CD4-positive, alpha-beta T cell (primary cell): ENCODE measurements at places on chromosomes 16 and 17. TPM values are rescaled to one million over a fixed set of nuclear protein-coding genes. Genes with fewer than 3 reads are reported as not detected.

Gene SLC38A8
- not detected for total RNA-seq

Gene KRTAP1-1
- not detected for total RNA-seq

Gene HCRT
- total RNA-seq: not detected

Gene RNF157
- total RNA-seq: 21.1 TPM

- no peaks in the 10 kb centered on the region for H3K27me3 ChIP-seq
- DNase-seq: no peak
- peaks cover 18% of the 10 kb centered on the region for H3K4me1 ChIP-seq
- no peak overlapping the region for H3K4me3 ChIP-seq
Measured at GRCh38 chr16:15034266-15035162, 21.4 kb downstream of the NTAN1 start.

GRCh38 chr16:81004646-81005353, 1.9 kb downstream of the CMC2 start:
- peak overlapping the region; percentile 79 for H3K4me3 ChIP-seq
- H3K27ac ChIP-seq: no peak overlapping the region
- DNase-seq: no peak

DNA sequence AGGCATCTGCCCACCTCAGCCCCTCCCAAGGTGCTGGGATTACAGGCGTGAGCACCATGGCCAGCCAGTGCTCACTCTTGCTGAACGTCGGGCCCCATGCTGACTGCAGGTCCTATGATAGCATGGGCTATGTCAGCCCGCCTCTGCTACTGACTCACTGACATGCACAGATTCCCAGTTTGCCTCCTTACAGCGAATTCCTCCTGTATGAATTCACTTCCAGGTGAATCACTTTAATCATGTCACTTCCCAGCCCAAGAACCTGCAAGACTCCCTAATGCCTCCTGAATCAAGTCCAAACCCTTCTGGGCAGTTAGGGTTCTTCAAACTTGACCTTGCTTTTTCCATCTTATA, 16.1 kb upstream of the UBTF start:
- H3K36me3 ChIP-seq: no peaks in the 10 kb centered on the region
- peaks cover 7% of the 10 kb centered on the region for H3K4me1 ChIP-seq
- H3K27ac ChIP-seq: no peak overlapping the region
- H3K4me3 ChIP-seq: no peak overlapping the region

- no peaks in the 10 kb centered on the region for H3K27me3 ChIP-seq
- no peak overlapping the region for H3K4me3 ChIP-seq
- no peaks in the 10 kb centered on the region for H3K4me1 ChIP-seq
- H3K27ac ChIP-seq: no peak overlapping the region
Measured at GRCh38 chr16:9836118-9836736, 346.0 kb downstream of the GRIN2A start.

GRCh38 chr17:67270416-67270815, 25.4 kb upstream of the HELZ start:
- H3K4me1 ChIP-seq: no peaks in the 10 kb centered on the region
- no peak for DNase-seq
- H3K36me3 ChIP-seq: no peaks in the 10 kb centered on the region
- H3K4me3 ChIP-seq: no peak overlapping the region
- no peaks in the 10 kb centered on the region for H3K27me3 ChIP-seq
- H3K27ac ChIP-seq: no peak overlapping the region

DNA sequence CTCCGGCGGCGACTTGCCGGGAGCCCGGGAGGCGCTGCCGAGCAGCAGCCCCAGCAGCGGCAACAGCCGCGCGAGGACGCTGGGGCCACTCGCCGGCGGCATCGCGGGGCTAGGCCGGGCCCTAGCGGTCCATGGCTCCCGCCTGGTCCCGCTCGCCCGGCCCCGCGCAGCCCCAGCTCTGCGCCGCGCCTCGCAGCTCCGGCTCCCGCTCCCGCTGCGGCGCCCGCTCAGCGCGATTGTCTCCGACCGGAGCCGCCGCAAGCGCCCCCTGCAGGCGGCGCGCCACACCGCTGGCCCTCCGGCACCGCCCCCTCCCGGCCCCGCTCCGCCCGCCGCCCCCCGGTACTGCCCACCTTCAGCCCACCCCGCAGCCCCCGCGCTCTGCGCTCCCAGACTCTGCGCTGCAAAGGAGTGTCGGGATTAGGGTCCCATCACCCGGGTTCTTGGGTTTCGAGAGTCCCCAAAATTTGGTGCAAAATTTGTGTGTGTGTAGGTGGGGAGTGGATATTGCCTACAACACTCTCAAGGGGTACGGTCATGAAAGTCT, at the start of gene FAM171A2:
Gene FAM171A2, minus strand, starts transcription at position 241 of the 547 bp plus-strand sequence. Its CDS starts 139 bp downstream, at position 102.
- no peaks in the 10 kb centered on the region for H3K36me3 ChIP-seq
- peak within 1 kb of the TSS; percentile 54 for H3K4me3 ChIP-seq
- H3K27me3 ChIP-seq: peaks cover 22% of the 10 kb centered on the region
- peaks cover 13% of the 10 kb centered on the region for H3K4me1 ChIP-seq
- H3K27ac ChIP-seq: no peak within 1 kb of the TSS
- peak; percentile 54 for DNase-seq

GRCh38 chr16:84406006-84406963, 37.9 kb downstream of the ATP2C2 start:
- peaks cover 16% of the 10 kb centered on the region for H3K27me3 ChIP-seq
- H3K4me3 ChIP-seq: no peak overlapping the region
- H3K4me1 ChIP-seq: no peaks in the 10 kb centered on the region
- no peak for DNase-seq

GRCh38 chr16:56289862-56290261, 98.6 kb downstream of the GNAO1 start:
- H3K4me3 ChIP-seq: no peak overlapping the region
- no peaks in the 10 kb centered on the region for H3K27me3 ChIP-seq
- no peak overlapping the region for H3K27ac ChIP-seq
- H3K36me3 ChIP-seq: no peaks in the 10 kb centered on the region
- no peak for DNase-seq
